Activated CD4-positive, alpha-beta T cell treated with anti-CD3 and anti-CD28 coated beads, Interleukin-2, amount 50 U/mL, for 48 hours (primary cell): ENCODE measurements at places on chromosomes 12 and 14.

DNA sequence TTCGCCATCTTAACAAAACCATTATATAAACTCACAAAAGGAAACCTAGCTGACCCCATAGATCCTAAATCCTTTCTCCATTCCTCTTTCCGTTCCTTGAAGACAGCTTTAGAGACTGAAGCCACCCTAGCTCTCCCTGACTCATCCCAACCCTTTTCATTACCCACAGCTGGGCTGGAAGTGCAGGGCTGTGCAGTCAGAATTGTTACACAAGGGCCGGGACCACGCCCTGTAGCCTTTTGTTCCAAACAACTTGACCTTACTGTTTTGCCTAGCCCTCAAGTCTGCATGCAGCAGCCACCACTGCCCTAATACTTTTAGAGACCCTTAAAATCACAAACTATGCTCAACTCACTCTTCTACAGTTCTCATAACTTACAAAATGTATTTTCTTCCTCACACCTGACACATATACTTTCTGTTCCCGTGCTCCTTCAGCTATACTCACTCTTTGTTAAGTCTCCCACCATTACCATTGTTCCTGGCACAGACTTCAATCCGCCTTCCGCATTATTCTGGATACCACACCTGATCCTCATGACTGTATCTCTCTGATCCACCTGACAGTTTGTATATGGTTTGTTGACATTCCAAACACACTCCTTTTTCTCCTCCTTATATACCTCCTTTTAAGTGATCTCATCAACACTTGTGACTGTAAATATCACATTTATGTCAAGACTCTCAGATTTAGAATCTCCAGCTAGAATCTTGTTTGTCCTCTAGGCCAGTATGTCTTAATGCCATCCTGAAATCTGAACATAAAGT, 208.7 kb downstream of the KITLG start:
- no peak for DNase-seq

GRCh38 chr12:57604454-57604991, at the start of gene DTX3:
TSS of gene DTX3 (plus strand) at chr12:57604824. CDS start at chr12:57606518, 1,694 bp downstream.
- DNase-seq, result peak; percentile 43

DNA sequence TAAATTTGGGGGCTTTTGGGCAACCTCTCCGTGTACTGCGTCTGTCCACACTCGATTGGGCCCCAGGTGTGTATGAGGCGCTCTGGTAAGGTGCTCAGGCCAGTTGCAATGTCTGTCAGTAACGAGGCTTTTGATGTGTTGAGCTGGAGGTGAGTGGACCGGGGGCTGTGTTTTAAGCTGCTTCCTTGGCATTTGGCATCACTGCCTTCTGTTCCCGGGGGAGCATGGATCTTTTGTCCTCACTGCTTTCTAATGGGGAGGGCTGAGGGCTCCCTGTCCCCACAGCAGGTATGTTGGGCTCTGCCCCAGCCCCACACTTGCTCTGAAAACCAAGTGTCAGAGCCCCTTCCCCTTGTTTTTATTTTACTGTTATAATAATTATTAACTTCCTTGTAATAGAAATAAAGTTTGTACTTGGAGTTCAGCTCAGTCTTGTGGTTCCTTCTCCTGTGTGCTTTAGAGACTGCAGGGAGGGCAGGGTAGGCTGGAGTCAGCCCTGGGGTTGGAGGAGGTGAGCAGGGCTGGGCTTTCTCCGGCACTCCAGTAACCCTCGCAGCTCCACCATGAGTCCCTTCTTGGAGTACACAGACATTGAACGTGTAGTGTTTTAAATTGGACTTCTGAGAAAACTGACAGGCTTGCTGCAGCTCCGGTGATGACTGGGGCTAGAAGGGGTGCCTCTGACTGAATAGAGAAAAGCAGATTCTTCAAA, 28.0 kb downstream of the TRAFD1 start:
- DNase-seq, result no peak

DNA sequence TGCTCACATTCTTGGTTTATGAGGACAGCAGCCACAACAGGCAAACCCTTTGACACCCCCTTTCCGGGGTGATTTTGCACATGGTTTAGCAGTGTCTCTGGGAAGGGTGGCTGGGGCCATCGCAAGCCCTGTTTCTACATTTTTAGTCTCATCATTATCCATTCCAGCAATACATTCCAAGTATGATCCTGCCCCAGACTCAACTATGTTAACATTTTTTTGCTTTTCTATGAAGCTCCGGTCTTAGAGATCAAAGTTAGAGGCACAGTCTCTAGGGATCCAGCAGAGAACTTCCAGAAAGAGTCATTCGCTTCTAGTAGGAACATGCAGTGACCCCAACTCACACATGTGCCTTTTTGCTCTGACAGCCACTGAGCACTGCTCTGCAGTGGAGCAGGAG, 130.9 kb downstream of the TBX5 start:
- DNase-seq, result no peak

GRCh38 chr12:9757433-9758025, 3.2 kb downstream of the CD69 start:
- no peak for DNase-seq

GRCh38 chr12:57430112-57430930, 522 bp downstream of the R3HDM2 start:
- no peak for DNase-seq

- DNase-seq, result no peak
Measured at GRCh38 chr14:68665131-68665530, 127.7 kb downstream of the ZFP36L1 start.

DNA sequence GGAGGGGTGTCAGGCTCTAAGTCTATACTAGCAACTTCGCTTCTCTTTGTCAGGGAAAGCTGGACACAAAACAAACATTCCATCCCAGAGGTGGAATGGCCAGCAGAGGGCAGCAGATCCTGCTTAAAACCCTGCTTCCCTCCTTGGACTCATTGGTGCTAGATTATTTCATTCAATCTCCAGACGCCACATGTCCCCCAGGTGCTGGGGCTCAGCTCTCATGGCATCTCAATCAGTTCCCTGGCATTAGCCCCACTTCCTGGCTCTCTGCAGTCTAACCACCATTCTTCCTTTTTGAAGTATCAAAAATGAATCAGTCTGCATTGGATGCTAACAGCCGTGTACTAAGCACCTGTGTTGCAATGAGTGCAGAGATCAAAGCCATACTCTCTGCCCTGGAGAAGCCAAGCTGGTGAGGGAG, 8.1 kb upstream of the PPP1R1A start:
- DNase-seq, result peak; percentile 78

DNA sequence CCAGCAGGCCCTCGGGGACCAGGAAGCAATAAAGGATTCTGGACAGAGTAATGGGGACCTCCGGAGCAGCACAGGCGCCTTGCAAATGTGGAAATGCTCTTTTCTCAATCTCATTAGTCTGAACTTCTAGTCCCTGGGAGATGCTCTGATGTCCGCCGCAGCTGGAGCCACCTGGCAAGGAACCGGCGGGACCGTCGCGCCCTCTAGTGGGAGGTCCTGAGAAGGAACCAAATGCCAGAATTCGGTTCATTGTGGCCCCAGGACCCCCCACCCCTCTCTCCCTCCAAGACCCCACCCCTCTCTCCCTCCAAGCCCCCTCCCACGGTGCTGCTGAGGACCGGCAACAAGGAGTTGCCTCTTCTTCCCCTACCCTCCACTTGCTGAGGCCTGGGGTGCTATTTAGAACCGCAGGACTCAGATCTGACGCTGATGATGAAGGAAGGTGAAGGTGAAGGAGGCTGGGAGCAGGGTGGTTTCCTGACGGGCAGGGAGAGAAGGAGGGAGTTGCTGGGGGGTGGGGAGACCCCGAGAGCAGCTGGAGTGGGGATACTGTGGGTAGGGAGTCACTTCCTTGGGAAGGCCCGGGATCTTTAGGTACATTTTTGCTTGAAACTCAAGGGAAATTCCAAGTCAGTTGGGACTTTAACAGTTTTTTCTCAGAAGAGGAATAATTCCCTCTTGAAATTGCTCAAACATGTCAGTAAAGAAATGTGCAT, 42.5 kb downstream of the SMIM41 start:
- peak; percentile 71 for DNase-seq

GRCh38 chr14:36771028-36771640, 109.5 kb downstream of the PAX9 start:
- DNase-seq, result no peak

DNA sequence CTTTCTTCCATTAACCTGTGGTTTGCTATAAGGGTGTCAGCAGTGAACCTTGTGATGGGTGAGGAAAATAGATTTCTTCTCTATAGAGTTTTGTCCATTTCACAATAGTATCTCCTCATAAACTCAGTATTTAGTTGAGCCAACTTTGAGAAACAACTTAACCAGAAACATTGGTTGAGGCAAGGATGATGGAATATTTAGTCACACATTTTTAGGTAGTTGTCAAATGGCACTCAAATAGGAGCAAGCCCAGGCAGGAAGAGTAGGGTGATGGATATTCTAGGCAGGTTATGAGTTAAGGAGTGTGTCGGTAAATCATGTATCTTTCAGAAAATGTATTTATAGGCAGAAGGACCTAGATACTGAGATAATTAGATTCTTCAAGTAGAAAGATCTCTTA, 1267.6 kb downstream of the SLC16A7 start:
- no peak for DNase-seq
